ENCODE measurements at places on chromosomes 16 and 17. TPM values are rescaled to one million over a fixed set of nuclear protein-coding genes. Genes with fewer than 3 reads are reported as not detected.

DNA sequence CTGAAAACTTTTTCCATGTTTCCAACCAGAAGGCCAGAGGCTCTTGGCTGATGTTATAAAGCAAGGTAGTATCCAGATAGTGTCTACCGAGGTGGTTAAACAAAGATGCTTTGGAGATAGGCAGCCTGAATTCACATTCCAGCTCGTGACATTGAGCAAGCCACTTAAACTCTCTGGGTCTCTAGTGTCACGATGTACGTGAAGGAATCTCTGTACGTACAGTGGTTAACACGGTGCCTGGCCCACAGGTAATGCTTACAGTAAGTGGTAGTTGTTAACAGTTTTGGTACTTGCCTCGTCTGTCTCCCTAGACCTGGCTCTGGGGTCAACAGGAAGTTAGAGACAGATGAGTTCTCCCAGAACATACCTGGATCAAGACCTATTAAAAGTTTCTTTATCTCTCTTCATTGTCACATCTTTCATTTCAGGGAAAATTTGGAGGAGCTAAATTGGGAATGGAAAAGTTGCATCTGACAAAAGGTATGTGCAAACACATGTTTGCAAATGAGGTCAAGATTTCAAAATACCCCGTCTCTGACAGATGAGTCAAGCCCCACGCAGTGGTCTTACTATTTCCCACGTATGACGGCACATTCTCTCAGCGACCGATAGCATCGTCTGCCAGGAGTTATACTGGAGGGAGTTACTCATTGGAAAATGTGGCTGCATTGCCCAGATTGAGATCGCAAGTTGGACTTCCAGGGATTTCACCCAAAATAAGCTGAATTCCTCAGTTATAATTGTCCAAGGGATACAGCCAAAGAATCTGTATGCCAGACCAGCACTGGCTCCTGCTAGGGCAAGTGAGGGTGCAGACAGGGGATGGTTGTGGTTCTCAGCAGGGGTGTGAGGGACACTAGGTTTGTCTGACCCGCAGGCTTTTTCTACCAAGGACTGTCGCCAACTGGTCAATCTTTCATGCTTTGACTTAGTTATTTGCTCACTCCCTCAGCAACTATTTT, 18.9 kb upstream of the MYH10 start:
- DNase-seq = no peak

- DNase-seq = no peak
These were observed 12.8 kb upstream of the CCL8 start for GRCh38 chr17:34306466-34306865.

DNA sequence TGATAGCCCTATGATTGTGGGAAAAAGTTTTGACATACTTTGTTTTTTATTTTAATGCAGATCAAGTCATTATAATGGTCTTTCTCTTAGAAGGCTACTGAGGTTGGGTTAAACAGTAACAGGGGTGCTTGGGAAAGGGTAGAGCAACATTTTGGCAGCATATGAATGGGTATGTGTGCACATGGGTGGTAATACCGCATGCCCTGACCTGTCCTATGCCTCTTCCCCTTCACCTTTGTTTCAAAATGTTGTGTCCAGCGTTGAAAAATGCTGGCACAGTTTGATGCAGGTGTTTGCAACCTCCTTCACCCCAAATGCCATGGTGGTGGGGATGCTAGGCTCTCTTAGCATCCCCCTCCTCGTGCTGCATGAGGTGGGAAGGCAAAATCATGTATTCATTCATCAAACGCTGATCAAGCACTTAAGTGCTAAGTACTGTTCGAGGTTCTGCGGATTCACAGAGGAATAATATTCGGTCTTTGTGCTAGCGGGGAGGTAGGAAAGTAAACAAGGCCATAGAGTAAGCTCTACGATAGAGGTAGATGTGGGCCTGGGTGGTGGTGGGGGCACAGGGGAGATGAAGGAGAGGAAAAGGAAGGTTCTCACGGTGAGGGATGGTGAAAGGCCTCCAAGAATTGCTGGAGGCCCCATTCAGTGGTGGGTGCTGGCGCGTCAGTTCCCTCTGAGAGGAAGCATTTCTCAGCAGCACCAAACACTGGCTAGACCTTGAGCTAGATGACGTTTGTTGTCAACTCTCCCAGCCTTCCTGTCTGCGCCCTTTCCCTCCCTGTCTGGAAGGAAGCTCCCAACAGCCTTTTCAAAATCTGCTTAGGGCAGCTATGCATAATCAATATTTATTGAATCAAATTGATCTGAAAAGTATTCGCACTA, 13.3 kb upstream of the MARCHF10 start:
- DNase-seq = no peak

PRAC2 gene
- not detected for total RNA-seq

CD7 gene
- total RNA-seq = 140 TPM

GRCh38 chr17:80416940-80417293, 1.9 kb downstream of the ENDOV start:
- DNase-seq = no peak

- no peak for DNase-seq
These were observed 1.3 kb upstream of the ZACN start for GRCh38 chr17:76077584-76078110.

DNA sequence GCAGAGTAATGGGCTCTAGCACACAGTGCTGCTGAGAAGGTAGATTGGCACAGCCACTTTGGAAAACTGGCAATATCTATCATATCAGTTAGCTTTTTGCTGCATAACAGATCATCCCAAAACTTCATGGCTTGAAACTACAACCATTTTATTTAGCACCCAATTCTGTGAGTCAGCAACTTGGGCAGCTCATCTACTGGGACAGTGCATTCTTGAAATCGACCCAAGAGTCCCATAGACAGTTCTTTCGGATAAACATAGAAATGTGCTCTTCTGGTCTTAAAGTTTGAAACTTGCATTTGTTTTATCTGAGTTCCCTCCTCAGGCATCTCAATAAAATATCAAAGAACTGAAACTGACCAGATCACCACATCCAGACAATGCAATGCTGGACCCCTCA, 76.7 kb downstream of the CEP112 start:
- DNase-seq = no peak

RGS11 gene
- total RNA-seq = not detected

RNF166 gene
- 420 TPM for total RNA-seq

GRCh38 chr17:58265902-58266875, 14.5 kb downstream of the MPO start:
- no peak for DNase-seq

- no peak for DNase-seq
These were observed 27.8 kb downstream of the KNOP1 start for GRCh38 chr16:19690196-19690595.

HS3ST3A1 gene
- 8.3 TPM for total RNA-seq

DNA sequence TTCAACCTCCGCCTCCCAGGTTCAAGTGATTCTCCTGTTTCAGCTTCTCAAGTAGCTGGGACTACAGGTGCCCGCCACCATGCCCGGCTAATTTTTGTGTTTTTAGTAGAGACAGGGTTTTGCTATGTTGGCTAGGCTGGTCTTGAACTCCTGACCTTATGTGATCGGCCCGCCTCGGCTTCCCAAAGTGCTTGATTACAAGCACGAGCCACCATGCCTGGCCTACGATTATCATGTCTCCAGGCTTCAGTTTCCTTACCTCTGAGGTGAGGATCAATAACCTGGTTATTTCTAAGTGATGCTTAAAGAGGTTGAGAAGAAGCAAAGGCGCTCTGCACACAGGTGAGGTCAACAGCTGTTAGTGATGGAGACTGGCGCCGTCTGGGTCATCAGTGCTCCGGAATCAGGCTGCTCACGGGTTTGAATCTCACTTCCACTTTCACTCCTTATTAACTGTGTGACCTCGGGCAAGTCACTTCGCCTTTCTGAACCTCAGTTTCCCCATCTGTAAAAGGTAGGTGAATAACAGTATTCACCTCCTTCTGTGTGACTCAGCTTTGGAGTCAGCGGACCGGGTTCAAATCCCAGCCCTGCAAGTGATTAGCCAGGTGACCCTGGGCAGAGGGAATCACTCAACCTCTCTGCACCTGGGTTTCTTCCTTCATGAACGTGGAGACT, 745 bp upstream of the ABCC1 start:
- no peak for DNase-seq

TAC4 gene
- not detected for total RNA-seq

DNA sequence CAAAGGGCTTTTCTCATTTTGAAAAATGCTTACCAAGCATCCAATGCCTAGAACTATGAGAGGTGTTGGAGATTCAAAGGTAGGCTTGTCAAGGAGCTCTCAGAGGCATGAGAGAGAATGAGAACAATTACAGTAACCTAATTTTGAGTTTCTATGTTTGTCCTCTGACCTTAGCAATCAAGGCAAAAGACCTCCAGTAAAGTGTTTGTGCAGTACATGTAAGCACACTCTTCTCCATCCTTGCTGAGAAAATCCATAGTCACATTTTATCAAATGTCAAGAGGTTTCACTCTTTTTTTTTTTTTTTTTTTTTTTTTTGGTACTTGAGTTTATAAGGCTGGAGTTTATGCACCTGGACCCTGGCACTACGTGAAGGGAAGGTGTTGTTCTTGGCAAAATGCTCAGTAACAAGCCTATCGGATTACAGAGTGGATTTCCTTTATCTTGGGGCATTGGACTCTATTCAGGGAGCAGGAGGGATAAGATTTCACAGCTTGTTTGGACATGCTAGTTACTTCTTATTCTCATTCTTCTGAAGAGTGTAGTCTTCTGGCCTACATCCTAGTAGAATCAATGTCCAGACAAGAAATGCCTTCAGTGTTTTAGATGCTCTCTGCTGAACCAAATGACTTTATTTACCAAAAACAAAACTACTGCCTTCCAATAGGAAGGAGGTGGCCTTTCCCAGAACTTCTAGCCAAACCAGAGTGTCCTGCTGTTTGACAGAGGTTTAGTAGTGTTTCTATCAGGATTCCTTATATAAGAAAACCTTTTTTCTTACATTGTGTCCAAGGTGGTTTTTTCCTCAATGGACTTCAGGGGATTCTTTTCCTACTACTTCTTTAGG, 21.9 kb downstream of the KCNJ2 start:
- DNase-seq = no peak

SLC12A3 gene
- total RNA-seq = not detected

GRCh38 chr17:76039121-76039520, 12.0 kb upstream of the EVPL start:
- DNase-seq = no peak

- DNase-seq = no peak
These were observed 201.2 kb downstream of the HS3ST3A1 start for GRCh38 chr17:13400491-13400890.

NRN1L gene
- 2.7 TPM for total RNA-seq

HSD11B2 gene
- not detected for total RNA-seq

DNA sequence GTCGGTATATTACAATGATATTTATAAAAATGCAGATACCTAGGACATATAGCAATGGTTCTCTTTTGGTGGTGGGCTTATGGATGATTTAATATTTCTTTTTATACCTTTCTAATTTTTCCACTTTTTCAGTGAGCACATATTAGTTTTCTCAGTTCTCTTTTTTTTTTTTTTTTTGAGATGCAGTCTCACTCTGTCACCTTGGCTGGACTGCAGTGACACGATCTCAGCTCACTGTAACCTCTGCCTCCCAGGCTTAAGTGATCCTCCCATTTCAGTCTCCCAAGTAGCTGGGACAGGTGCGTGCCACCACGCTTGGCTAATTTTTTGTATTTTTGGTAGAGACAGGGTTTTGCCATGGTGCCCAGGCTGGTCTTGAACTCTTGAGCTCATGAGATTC, 15.1 kb downstream of the MAP3K14 start:
- no peak for DNase-seq

DNA sequence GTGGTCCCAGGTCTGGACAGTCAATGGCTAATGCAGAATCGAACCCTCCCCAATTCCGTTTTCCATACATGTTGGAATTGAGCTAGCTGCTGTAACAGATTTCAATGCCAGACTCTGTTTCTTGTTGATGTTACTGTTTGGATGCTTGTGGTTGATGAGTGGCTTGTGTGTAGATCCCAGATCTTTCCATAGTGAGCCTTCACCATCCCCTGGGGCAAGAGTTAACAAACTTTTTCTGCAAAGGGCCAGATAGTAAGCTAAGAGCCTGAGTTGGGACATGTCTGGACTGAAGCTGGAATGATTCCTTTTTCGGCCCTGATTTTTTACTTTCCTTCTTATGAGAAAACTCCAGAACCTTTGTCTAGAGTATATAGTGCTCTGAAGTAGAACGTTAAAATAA, 296.3 kb downstream of the CPPED1 start:
- DNase-seq = no peak

DNA sequence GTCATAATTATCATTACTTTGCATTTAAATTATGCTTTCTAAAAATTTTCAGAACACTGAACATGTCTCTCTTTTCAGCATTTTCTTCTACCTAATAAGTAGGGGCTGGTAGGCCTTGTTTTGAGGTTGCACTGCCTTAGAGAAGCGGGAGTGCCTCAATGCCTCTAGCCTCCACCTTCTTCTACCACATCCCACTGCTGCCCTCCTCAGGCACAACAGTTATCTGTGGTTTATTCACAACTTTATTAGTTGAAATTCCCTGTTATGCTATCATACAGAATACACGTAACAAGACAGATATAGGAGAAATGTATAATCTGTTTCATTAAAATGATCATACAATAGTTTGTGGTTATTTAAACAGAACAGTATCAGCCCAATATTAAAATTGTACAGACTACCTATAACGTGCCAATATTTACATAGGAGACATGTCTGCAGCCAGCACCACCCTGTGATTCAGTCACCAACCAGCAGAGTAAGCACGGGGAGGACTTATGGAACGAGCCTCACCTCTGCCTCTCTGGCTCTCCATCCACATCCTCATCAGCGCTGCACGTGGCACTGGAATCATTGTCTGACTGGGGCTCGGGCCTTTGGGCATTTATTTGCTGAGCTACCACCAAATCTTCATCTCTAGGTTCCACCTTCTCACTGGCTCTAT, 101.2 kb downstream of the TTC19 start:
- no peak for DNase-seq

DNA sequence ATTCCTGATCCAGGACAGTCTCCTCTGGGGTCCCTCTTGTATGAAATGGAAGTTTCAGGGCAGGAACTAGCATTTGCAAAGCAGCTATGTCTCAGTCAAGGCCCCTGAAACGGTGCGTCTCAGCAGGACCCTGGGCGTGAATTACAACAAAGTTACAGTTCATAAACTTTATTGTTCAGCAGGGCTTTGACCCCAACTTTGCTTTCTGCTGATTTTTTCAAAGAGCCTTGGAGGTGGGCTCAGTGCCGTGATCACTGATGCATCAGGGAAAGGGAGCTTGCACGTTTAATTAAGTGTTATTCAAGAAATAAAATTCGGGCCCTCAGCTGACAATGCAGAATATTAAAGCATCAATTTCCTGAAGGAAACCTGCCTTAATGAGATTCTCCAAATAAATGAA, 260.1 kb upstream of the C16orf82 start:
- DNase-seq = no peak

All from CD4-positive, CD25-positive, alpha-beta regulatory T cell (primary cell).